Colonic mucosa (tissue), 4 donors: ENCODE measurements at places on chromosomes 7 and 10. TPM values are rescaled to one million over a fixed set of nuclear protein-coding genes. Genes with fewer than 3 reads are reported as not detected.

Gene CPN1
- not detected for total RNA-seq

DNA sequence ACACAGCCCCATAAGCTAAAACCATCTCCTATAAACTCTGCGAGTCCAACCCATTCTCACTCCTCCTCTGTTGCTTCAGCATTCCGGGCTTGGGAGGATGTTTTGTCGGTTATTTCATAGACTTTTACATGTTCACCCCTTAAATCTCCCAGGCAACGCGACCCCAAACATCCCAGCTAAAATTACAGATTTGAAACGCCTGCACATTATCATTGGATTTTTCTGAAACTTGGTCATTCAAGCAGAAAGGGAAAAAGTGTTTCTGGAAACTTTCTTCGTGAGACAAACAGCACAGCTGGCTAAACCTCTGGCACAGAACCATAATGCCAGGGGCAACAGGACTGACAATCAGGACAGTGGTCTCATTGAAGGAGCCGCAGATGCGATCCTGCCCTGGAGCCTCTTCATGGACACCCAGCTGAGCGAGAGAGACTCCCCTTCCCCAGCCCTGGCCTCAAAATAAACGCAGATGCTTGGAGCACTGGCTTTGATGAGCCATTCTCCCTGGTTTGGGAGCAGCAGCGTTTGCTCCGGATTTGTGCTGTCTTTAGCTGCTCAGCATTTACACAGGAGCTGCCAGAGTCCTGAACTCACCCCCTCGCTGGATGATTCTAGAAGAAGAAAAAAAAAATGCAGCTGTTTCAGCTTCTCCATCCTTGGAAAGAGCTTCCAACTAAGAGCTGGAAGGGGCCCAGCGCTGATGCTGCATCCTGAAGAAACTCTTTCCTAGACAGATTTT lies 30.1 kb downstream of the AFAP1L2 start:
- DNase-seq: peak; percentile 53

DNA sequence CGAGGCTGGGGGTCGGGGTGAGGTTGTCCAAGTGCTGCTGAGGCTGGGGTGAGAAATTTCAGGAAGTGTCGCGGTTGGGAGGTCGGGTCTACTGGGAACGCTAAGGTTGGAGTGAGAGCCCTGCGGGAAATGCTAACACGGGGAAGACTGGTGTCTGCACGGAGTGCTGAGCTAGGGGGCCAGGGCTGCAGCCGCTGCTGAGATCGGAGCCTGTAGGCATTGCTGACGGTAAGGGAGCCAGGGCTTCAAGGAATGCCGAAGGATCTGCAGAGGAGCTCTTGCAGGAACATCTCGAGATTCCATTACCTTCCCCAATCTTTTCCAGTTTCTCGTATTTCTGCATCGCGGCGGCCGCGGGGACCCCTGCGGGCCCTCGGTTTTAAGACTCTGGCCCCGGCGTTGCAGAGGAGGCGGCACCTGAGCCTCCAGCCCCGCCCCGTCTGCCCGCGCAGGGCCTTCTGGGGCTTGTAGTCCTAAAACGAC lies at the start of gene CDK5:
CDK5 (minus strand) TSS at position 392 of the 483 bp plus-strand sequence; CDS start at position 343, 49 bp downstream.
- no peak for DNase-seq

- DNase-seq: peak; percentile 59
Measured at GRCh38 chr10:113035732-113036312, 85.8 kb downstream of the TCF7L2 start.

Gene MAT1A
- 1.8 TPM for total RNA-seq
